Omental fat pad (tissue), 4 donors: ENCODE measurements at places on chromosomes 5 and 9.

DNA sequence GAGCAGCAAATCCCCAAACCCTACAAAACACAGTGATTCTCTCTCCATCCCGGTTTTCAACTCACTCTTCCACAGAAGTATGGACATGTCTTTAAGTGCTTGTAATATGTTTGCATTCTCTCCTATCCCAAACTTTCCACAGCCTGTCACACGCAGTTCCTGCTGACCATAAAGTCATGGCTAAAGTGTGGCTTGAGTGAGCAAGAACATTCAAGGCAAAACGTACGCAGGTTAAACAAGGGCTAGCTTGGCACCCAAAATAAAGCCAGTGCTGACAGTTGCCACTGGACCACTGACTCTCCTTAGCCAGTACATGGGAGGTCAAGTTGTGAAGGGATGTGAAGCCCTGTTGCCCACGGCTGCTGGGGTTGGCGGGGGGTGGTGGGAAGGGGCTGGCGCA is 211.1 kb upstream of the IRX1 start:
- DNase-seq, result no peak

DNA sequence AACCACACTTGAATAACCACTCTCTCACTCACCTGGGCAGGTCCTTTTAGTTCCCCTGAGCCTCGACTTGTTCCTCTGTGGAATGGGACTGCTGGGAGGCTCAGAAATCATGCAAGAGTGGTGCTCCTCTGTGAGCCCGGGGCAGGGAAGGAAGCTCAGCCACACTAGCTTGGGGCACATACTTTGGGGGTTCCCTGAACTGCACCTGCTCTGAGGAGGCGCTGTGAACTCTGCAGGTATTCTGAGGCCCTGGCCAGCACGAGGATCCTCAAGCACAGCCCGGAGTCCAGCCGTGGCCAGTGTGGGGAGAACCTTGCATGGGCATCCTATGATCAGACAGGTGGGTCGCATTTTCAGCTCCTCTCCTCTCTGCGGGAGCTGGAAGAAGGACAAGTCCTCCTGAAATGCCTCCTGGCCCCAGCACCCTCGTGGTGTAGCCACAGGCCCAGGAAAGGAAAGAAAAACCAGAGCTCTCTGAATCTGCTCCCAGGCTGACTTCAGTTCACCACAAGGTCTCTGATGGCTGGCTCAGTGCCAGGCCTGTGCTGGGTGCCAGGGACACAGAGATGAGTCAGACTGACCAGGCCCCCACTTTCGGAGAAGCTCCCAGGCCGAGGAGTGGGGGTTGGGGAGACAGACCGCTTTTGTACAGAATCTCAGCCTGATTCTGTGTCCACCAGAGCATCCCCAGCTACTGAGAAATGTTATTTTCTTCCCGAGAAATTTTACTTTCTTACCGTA is 11.9 kb downstream of the GLIPR2 start:
- peak; percentile 99 for DNase-seq

DNA sequence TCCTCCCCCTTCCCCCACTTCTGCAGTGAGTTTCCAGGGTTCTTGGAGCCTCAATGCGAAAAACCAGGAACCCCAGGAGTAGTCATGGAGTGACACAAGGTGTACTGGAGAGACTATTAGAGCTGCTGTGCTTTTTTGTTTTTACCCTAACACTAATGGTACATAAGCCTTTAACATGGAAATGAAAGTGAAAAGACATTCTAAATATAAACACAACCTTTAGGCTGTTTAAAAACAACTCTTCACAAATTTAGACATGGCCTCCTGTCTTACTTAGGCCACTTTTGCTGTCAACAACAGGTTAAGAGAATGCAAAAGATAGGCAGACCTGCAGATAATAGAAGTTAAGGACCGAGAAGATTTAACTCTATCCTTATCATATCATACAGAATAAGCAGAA is 232.2 kb downstream of the DENND1A start:
- no peak for DNase-seq

DNA sequence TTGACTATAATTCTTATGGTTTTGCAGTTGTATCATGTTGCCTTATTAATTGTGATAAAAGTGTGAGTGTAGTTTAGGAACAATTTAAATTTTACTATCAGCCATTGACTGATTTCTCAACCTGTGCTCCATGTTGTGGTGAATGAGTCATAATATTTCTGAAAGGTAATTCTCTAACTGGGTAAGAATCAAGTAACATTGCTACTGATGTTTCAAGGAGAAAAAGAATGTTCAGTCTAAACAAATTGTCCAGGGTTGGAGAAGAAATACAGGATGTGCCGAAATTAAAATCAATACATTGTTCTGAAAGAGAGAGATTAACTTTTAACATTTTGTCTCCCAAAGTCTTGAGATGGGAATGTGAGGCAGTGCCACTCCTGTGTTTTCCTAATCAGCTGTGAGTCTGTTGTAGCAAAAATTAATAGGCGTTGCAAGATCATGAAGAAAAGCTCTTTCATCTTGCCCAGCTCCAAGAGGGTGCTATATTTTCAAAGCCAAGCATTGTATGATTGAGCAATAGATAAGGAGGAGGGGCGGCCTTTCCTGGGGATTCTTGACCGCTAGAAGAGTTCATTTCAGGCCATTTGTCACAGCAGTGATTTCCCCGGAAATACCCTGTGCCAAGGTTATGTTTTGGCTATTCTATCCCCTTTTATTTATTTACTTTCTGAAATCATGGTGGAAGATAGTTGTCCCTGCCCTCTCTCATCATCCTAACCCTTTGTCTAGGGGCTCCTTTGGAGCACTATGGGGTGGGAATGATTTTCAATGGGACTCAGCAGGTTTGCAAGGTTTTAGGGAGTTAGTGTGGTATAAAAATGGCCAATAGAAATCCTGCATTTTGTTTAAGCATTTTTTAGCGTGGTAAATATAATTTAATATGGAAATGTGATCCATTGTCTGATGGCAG is 151.6 kb downstream of the FOCAD start:
- DNase-seq, result no peak

- no peak for DNase-seq
Measured at GRCh38 chr9:93319992-93320500, 131.4 kb upstream of the FAM120A start.

DNA sequence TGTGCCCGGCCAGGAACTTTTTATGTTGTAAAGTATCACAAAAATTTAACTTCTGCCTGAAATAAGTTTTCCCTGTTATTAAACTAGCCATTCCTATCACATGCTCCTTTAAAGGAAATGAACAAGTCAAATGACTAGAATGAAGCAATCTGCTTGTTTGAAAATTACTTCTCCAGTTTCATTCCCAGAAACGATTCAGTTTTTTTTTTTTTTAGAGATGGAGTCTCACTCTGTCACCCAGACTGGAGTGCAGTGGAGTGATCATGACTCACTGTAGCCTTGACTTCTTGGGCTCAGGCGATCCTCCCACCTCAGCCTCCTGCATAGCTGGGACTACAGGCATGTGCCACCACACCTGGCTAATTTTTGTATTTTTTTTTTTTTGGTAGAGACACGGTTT is 13.3 kb upstream of the GNG10 start:
- no peak for DNase-seq

DNA sequence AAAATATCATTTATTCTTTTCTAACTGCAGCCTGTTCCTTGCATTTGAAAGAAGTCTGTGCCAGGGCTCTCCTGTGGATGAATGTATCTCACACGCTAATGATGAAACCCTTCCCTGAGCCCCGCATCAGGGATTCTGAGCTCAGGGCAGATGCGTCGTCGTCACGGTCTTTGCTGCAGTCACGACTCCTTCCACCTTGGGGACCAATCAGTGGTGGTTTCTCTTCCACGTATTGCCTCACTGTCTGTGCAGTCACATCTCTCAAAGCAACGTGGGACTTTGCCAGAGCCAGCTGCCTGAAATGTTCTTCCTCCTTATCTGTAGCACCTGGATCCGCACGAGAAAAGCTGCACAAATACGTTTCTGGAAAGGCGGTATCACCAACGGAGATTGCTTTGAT is 13.9 kb upstream of the UBE2QL1 start:
- no peak for DNase-seq

DNA sequence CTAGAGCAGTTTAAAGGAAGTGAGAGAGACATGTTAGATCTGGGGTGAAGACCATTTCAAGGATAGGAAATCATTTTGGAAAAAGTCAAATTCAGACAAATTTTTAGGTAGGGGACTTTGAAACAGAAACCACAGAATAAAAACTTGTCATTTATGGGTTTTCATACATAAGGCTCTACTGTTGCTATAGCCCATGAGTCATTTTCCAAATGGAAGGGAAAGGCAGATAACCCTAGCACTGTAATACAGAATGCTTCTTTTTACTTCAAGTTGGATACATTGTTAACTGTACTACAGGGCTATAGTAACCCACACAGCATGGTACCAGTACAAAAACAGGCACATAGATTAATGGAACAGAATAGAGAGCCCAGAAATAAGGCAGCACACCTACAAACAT is 455.4 kb downstream of the EBF1 start:
- no peak for DNase-seq

DNA sequence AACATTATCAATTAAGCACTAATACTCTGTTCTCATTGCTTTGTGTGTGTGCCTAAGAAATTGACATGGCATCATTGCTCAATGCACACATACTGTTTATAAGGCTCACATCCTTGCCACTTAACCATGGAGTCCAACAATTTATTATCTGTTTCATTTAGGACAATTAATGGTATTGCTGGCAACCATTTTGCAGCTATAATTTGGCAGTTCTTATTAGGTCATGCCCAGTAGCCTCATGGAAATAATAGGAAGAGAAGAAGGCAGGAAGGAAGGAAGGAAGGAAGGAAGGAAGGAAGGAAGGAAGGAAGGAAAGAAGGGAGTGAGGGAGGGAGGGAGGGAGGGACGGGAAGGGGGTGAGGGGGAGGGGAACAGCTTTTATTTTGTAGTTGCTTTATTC is 285.5 kb upstream of the SLC24A2 start:
- no peak for DNase-seq

GRCh38 chr5:147534172-147534951 is 24.5 kb upstream of the DPYSL3 start:
- no peak for DNase-seq

GRCh38 chr5:168697034-168697720 is 118.0 kb upstream of the PANK3 start:
- no peak for DNase-seq

DNA sequence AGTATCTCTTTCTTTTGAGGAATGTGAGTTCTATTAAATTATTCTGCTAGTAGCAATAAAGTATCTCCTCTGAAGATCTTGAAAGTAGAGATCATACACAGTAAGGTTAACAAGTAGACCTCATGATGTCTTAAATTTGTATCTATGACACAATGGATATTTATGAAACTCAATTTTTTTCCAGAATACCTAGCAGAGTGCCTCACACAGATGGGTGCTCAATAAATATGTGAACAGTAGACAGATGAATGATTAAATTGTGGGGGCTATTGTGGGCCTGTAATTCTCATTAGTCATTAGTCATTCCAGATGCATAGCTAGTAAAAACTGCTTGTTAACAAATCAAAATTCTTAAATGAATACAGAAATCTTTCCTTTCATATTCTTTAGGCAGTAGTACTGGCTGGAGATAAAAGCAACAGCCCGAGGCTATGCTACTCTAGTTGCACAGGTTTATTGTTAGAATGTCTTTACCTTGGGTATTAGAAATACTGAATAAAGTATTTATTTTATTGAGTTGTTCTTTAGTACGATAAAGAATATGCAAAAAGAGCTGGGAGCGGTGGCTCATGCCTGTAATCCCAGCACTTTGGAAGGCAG is 22.0 kb downstream of the CHD1 start:
- no peak for DNase-seq

GRCh38 chr9:136605988-136606660 is 56.6 kb upstream of the EGFL7 start:
- no peak for DNase-seq

DNA sequence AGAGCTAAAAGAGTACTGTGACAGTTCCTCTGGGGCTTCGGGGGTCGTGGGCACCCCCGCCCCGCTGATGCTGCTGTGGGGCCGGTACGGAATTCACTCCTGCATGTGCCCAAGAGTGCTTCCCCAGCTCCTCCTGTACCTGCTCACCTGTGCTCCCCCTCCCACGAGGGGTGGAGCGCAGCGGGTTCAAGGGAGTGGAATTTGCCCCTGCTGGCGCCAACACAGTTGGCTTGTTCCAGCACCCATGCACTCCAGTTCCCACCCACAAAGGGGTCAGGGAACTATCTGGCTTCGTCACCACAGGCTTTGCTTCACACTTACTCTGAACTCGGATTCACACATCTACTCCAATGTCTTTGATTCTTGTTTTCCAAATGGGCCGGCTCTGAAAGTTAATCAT is 1086.9 kb upstream of the CDH6 start:
- no peak for DNase-seq

DNA sequence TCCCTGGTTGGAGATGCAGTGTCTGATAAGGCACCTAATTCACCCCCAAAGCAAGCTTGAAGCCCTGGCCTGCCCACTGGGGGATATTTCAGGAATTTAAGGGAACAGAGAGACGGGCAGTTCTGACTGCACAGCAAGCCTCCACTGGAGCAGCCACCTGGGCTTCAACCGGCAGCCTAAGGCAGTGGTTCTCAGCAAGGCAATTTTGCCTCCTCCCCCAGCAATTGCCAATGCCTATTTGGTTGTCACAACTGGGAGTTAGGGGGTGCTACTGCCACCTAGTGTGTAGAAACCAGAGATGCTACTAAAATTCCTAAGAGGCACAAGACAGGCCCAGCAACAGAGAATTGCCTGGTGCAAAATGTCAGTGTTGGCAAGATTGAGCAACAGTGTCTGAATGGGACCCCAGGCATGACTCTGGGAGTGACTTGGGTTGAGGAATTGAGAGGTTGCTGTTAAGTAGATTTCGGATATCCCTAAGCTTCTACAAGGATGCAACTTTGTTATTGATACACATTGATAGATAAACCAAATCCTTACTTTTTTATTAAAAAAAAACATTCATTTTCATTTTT is 58.7 kb upstream of the CTSL start:
- no peak for DNase-seq

GRCh38 chr5:107878661-107879060 is 207.9 kb upstream of the EFNA5 start:
- DNase-seq, result no peak

- no peak for DNase-seq
Measured at GRCh38 chr9:123471843-123472570, 116.0 kb downstream of the CRB2 start.

- DNase-seq, result no peak
Measured at GRCh38 chr9:19294219-19294618, 63.7 kb downstream of the DENND4C start.

DNA sequence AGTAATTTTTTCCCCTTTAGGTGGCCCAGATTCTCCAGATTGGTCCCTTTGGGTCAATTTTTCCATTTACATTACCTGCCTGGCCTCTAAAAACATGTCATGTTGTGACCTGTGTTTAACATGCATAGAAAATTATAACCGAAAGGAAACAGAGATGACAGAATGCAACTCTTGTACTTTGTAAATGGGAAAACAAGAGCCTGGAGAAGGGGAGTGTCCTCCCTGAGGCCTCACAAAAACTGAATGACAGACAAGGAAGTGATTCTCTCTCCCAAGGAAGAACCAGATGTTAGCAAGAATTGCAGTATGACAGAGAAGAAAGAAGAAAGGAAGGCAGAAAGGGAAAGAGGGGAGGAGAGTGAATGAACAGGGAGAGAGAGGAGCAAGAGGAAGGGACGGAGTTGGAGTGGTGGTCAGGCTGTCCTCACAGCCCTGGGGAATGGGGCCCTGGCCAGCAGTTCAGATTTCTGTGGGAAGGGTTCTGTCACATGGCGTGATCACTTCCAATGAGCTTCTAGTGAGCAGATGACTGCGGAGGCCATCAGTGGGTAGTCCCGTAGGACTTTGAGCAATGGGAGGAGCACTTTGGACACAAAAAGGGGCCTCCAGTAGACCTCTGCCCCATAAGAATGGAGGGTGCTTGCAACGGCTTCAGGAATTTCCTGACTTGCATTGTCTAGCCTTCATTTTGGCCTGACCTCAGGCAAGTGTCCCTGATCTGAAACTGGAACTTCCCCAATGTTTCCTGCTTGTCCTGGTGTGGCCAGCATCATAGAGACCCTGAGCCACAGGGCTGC is 31.6 kb downstream of the ABLIM3 start:
- DNase-seq, result no peak
